ENCODE measurements at places on chromosomes 2 and 18.

DNA sequence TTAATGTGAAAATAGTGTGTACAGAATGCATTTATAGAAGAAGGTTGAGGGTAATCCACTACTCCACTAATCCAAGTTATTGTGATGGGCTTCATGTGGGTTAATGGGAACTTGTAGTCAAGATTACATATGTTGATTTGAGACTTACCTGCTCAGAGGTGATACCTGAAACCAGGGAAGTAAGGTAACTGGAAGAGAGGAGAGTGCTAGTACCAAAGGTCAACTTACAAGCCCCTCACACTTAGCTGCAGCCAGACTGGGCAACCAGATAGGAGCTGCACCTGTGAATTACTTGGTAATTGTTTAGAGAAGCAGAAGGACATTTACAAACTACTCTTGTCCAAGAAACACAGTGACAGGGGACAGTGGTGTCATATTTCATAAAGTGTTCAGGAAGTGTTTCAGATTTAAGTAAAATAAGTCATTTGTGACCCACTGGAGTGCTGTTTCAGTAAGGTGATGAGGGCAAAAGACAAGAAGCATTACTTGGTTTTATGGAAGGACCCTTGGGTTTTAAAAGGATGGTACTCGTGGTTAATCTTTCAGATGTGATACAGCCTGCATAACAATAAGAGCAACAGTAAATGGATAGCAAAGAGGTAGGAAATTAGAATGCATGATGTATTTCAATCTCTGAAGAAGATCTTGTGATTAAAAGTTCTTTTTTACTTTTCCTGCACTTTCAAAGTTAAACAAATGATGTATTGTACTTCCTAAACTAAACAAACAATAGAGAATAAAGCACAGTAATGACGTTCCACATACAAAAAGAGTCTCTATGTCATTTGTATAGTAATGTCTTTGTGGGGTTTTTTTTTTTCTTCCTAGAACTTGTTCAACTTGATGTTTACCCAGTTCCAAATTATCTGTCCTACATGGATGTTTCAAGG, 189.3 kb downstream of the PHLPP1 start:
- DNase-seq = no peak

DNA sequence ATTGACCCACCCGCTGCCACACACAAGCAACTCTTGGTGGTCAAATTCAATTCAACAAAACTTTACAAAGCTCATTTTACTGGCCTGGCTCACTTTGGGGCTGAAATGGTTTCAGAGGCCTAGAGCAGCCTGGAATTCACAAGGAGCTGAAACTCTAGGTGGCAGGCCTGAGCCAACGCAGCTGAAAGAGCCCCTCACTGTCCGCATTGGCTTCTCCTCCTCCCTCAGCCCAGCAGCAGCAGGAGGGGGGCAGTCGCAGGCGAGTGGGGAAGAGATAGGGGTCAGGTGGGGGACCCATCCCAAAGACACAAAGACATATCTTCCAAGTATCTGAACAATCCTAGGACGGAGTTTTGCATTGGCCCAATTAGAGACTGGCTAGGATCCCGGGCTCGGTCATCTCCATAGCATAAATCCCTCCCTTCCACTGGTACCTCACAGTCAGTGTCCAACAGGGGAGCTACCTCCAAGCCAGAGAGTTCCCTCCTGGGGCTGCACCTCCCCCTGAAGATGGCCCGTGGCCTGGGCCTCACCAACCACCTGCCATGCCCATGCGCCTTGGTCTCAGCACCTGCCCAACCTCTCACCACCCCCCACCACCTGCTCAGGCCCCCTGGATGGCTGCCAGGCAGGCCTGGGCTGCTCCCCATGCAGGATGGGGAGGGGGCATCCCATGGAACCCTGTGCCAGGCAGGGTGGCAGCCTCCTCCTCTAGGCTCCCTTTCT, 113.4 kb downstream of the ZBTB7C start:
- no peak for DNase-seq

DNA sequence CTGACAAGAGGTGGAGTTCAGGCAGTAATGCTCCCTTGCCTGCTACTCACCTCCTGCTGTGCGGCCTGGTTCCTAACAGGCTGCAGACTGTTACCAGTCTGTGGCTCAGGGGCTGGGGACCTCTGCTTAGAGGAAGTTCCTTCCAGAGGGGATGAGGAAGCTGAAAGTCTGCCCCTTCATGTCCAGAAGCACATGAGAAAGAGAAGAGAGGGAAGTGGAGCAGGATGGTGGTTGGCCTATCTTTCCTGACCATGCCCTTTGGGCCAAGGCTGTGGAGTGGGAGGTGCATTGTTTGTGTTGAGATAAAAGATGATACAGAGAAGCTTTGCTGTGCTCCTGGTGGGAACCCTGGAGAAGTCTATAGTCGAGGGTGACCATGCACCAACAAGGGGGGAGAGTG, 112.5 kb downstream of the LPIN1 start:
- no peak for DNase-seq

GRCh38 chr2:147846412-147847081, 1.7 kb downstream of the ACVR2A start:
- DNase-seq = no peak

DNA sequence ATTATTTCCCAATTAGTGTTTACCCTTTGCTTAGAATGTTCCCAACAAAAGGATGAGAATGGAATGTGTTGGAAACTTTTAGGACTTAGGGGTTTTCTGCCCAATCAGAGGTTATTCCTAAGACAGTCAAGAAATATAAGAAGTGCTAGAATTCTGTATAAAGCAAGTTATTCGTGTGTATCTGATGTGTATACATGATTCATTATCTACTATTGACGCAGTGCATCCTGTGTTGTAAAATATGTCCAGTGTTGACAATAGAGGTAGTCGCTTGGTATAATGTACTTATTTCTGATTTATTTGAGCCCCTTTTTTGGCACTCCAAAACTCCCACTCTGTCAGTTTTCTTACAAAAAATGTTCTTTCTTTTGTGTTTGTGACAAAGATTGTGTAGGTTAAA, 881 bp downstream of the PIKFYVE start:
- DNase-seq = no peak

DNA sequence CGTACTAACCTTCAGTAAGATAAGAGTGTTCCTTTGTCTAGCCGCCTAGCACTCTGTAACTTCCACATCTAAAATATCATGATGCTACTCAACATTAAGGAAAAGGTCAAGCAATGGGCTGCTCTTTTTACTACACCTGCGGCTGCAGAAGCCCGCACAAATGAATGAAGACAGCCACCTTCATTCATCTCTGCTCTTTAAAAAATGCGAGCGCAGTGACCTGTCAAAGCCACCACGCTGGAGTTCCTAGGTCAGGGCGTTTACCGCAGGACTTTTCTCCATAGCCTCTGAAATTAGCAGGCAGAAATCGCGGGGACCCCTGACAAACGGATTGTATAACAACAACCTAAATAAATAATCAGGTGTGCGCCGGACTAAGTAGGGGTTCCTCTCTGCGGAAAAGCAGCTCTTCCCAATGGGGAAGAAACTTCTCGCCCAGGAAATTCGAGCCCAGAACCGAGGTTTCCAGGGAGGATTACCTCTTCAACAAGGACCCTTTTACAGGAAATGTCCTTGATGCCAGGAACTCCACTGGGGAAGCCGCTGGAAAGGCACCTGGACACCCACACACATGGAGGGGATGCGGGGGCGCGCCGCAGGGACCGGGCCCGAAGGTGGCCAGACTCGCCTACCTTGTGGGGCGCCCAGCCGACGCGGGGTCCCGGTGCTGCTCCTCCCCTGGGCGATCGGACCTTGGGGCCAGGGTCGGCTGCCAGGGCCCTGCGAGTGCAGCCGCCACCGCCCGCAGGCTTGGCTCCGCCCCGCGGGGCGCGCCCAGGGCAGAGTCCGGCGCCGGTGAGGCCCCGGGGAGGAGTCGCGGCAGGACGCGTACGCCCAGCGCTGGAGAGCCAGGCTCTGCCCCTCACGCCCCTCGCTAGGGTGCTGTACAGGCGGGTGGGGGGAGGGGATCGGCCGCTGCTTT, at the start of gene CCDC68:
Gene CCDC68 (minus strand): TSS at position 758 of the 922 bp plus-strand sequence. CDS start 16,670 bp downstream, outside the sequence.
- DNase-seq = no peak

DNA sequence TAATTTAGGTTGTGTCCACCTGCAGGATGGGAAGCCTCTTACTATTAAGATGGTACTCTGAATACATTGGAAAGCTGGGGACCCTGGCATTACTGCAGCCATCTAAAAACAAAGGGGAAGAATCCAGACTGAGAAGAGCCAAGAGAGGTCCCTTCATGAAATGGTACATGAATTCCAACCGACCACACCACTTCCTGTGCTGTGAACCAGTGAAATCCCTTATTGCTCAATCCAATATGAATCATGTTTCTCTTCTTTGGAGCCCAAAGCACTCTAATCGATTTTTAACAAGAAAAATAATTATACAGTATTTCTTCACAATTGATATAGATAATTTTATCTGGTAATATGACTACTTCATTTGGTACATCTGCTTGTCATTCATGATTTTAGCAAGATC, 479.7 kb upstream of the RAB6C start:
- no peak for DNase-seq

GRCh38 chr18:49224738-49225137, 235.7 kb downstream of the DYM start:
- DNase-seq = no peak

- no peak for DNase-seq
Observed at GRCh38 chr18:32868406-32868805, 95.6 kb upstream of the KLHL14 start.

GRCh38 chr18:74980669-74981068, 228.3 kb downstream of the PTGR3 start:
- peak; percentile 15 for DNase-seq

- DNase-seq = no peak
Observed at GRCh38 chr2:191451116-191451515, 205.9 kb downstream of the MYO1B start.

GRCh38 chr18:45617284-45617683, 2.0 kb downstream of the SLC14A2 start:
- DNase-seq = no peak

DNA sequence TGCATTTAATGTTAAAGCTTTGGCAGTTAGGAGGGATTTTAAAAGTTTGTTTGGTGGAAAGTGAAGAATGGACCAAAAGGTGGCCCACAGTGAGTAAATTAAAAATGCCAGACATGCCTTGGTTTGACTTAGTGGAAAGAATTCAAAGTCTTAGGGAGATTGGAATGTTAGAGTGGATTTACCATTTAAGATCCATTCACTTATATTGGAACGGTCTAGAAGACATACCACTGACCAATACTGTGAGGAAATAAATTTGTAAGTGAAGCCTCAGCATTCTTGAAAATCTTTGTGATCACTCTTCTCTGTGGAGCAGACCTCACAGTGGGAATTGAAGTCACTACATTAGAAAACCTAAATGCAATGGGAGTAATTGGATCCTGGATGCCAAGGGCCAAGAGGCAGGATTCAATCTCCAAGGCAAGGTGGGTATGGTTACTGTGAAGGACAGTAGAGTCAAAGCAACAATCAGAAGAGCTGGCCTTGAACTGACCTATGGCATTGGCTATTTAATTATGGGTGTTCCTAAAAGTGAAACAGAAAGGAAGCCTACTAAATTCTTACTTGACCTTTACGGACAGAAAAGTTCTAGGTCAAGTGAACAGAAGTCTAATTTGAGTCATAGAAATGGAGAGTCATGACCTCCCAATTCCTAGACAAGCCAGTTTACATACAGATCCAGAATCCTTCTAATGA, 40.2 kb upstream of the VRK2 start:
- DNase-seq = no peak

DNA sequence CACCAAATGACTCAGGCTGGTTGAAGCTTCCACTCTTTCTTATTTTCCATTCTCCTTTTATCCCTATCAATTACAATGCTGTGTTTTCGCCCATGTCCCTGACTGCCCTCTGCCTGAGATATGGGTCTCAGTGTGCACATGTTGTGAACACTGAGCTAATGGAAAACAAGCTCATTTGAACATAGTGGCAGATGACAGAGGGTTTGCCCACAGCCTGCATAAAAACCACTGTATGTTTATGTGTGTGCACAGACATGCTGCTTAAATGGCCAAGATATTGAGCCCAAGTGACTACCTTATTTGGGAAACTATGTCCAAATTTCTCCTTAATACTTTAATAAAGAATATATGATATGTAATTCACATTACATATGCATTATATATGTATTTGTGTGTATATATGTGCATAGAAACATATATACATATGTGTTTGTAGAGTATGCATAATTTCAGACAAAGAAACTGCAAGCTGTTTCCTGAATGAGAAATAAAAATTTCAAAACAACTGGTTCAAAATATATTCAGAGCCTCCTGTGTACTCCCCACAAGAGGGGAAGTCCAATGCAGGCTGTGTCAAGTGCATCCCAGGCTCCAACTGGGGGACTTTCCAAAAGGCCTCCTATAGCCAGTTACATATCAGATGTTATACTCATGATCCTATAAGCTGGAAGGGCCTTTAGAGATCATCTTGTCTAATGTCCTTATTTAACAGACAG, 92.7 kb upstream of the CD302 start:
- DNase-seq = no peak

DNA sequence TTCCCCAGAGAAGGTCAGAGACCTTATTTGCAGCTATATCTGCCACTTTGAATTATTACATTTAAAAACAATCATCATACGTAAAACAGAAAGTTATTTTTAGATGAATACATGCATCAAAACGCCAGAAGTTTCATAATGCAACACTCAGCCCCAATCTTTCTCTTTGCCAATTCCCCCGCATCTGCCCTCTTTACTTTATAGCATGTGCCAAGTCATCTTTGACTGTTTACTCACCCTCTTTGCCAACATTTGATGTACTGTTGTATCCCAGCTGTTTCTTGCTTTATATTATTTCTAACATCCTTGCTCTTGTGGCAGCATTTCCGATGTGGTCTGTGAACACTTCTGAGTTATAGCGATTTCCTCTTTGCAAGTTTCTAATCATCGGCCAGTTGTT, 86.2 kb downstream of the CRIM1 start:
- no peak for DNase-seq

DNA sequence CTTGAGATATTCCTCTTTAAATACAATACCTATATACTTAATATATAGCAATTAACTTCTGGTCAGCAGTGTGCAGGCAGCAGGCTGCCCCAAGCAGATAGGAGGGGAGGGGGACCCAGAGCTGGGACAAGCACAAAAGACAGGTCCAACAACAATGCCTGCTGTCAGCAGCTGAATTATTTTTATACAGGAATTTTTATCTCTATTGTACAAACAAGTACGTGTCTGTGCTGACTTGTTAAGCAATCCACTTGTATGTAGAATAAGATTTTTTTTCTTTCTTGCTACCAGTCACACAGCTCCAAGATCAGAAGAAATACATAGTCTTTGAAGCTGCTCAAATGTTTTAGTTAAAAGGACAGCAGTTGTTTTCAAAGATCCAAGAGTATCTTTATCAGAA, 16.7 kb downstream of the BCL11A start:
- DNase-seq = no peak

- no peak for DNase-seq
Observed at GRCh38 chr18:78006006-78006773, 756.5 kb downstream of the GALR1 start.

GRCh38 chr2:231450548-231450989, 13.7 kb downstream of the NCL start:
- DNase-seq = no peak

GRCh38 chr2:26822877-26823276, 25.1 kb upstream of the DPYSL5 start:
- DNase-seq = no peak
